Mesendoderm (in vitro differentiated cells): ENCODE measurements at places on chromosomes 2 and 18.

GRCh38 chr2:33598561-33599174 lies 431 bp downstream of the FAM98A start:
- no peaks in the 10 kb centered on the region for H3K36me3 ChIP-seq
- H3K27ac ChIP-seq, result no peak overlapping the region
- DNase-seq, result peak; percentile 64
- H3K4me1 ChIP-seq, result no peaks in the 10 kb centered on the region
- no peaks in the 10 kb centered on the region for H3K27me3 ChIP-seq
- peak overlapping the region; percentile 94 for H3K4me3 ChIP-seq

DNA sequence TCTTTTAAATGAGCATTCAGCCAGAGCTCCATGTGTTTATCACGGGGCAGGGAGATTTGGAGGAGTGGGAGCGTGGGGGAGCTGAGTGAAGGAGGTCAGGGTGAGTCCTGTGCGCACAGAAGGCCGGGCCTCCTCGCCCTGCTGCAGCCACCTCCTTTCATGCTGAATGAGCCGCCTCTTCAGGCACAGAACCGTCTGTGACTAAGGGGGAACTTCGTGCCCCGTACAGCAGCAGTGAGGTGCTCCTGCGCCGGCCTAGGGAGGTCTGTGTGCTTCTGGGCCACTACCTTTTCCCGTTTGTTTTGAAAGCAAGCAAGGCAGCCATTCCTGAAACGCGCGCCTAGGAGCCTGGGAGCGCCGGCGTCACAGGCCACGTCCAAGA lies 27.1 kb upstream of the ZNF516 start:
- no peaks in the 10 kb centered on the region for H3K36me3 ChIP-seq
- peak; percentile 51 for DNase-seq
- H3K4me3 ChIP-seq, result no peak overlapping the region
- no peaks in the 10 kb centered on the region for H3K4me1 ChIP-seq
- H3K27me3 ChIP-seq, result peaks cover 3% of the 10 kb centered on the region
- no peak overlapping the region for H3K27ac ChIP-seq

DNA sequence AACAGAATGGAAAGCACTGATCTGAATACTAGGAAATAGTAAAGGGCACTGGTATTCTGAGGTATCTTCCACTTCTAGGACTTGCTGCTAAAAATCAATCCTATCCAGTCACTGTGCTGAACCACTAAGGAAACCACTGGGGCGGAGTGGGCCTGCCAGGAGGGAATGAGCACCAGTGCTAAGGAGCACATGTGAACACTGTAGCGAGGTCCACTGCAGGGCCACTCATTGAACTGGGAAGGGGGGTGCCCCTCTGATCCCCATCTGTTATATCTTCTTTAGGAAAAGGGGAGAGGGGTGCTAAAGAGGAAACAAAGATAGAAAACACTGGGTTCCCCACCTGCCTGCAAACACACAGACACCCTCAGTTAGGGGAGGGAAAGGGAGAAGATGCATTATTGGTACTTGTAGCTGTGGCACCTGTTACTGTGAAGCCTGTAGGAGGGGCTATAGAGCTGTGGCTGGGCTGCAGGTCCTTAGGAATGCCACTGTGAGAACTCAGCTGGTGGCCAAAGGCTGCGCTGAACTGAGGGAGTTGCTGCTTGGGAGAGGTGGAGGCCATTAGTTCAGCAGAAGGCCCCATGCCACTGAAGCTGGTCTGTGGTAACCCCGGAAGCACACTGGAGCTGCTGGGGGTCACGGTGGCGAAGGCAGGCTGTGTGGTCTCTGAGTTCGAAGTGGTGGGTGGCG lies 81.8 kb downstream of the INO80D start:
- H3K27ac ChIP-seq, result no peak overlapping the region
- H3K4me3 ChIP-seq, result no peak overlapping the region
- H3K36me3 ChIP-seq, result no peaks in the 10 kb centered on the region
- H3K4me1 ChIP-seq, result no peaks in the 10 kb centered on the region
- no peaks in the 10 kb centered on the region for H3K27me3 ChIP-seq

DNA sequence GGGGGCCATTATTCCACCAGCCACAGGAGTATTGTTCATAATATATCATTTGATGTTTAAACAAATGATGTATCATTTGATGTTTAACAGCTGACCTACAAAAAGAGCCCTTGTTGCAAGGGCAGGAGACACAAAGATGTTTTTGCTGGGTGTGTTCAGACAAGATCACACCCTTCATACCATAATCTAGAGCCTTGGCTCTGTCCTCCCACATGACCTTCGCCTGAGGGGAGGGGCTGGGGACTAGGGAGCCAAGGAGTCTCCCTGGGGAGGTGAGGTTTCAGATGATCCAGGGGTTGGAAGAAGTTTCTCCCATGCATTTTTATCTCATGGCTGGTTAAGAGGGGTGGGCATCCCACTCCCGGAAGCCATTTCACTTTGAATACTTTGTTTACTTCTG lies 33.5 kb downstream of the CDC42EP3 start:
- no peaks in the 10 kb centered on the region for H3K36me3 ChIP-seq
- H3K4me3 ChIP-seq, result no peak overlapping the region
- H3K27me3 ChIP-seq, result no peaks in the 10 kb centered on the region
- H3K27ac ChIP-seq, result no peak overlapping the region
- no peaks in the 10 kb centered on the region for H3K4me1 ChIP-seq
- no peak for DNase-seq

- H3K36me3 ChIP-seq, result no peaks in the 10 kb centered on the region
- no peaks in the 10 kb centered on the region for H3K4me1 ChIP-seq
- no peak overlapping the region for H3K27ac ChIP-seq
- no peak overlapping the region for H3K4me3 ChIP-seq
- DNase-seq, result no peak
Observed at GRCh38 chr2:104043864-104044263, 810.1 kb upstream of the POU3F3 start.

- no peak overlapping the region for H3K27ac ChIP-seq
- no peaks in the 10 kb centered on the region for H3K27me3 ChIP-seq
- no peaks in the 10 kb centered on the region for H3K36me3 ChIP-seq
- no peak for DNase-seq
- H3K4me1 ChIP-seq, result no peaks in the 10 kb centered on the region
- no peak overlapping the region for H3K4me3 ChIP-seq
Observed at GRCh38 chr2:237790353-237790752, 8.2 kb upstream of the RBM44 start.

DNA sequence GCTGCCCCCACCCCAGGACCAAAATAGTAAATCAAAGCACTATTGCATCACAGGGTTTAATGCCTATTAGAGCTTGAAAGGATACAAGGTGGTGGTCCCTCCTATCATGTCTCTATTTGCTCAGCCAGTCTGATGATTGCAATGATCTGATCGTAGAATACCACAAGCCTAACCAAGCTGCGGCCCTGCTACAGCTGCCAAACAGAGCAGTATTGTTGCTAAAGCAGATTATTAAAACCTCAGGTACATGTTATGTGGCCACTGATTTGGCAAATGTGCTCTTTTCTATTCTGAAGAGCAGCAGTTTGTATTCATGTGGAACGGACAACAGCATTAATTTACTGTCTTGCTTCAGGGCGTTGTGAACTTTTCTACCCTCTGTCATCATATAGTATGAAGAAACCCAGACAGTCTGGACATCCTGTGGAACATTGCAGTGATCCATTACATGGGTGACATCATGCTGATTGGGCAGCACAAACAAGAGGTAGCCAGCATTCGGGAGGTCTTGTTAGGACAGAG lies 8.4 kb upstream of the VAPA start:
- no peaks in the 10 kb centered on the region for H3K4me1 ChIP-seq
- H3K27me3 ChIP-seq, result no peaks in the 10 kb centered on the region
- H3K27ac ChIP-seq, result no peak overlapping the region
- no peak overlapping the region for H3K4me3 ChIP-seq
- DNase-seq, result no peak

GRCh38 chr2:55705027-55705653 lies 11.5 kb upstream of the PNPT1 start:
- H3K27me3 ChIP-seq, result no peaks in the 10 kb centered on the region
- no peaks in the 10 kb centered on the region for H3K4me1 ChIP-seq
- DNase-seq, result no peak
- H3K36me3 ChIP-seq, result no peaks in the 10 kb centered on the region

- H3K4me1 ChIP-seq, result no peaks in the 10 kb centered on the region
- no peak for DNase-seq
- no peak overlapping the region for H3K4me3 ChIP-seq
Observed at GRCh38 chr2:65922030-65922429, 489.6 kb upstream of the SPRED2 start.

DNA sequence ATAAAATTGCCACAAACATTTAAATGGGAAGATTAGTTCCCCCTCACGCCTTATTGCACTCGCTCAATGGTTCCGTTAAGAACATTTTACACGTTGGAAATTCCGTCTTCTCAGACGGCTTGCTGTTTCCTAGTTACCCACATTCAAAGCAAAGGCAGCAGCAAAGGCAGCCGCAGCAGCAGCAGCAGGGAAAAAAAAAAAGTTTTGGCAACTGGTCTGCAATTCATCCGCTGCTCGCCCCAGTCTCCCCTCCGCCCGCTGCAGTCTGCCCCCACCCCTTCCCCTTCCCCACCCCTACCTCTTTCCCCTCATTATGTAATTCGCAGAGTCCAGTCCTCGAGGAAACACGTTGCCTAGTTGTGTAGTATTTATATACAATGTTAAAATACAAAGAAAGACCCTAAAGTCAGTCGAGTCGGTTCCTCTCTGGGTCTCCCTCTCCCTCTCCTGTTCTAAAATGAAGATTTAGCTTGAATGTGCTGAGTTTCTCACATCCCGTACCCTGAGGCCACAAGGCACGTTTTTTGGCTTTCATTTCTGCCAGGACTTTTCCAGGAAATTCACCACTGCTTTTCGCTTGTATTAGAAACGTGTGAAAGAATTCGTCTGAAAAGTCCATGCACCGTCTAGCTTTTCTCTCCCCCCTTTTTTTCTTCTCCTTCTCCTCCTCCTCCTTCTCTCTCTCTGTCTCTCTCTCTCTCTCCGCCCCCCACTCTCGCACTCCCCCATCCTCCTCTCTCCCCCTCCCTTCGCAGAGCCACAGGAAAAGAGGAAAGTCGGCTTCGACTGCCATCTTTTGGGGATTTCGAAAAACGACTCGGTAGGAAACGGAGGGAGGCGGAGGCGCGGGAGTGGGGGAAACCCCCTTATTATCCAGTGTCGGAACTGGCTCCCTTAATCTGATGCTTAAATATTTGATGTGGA lies 140.0 kb downstream of the MEIS1 start:
- peak; percentile 95 for DNase-seq
- no peaks in the 10 kb centered on the region for H3K4me1 ChIP-seq
- peaks cover 14% of the 10 kb centered on the region for H3K27me3 ChIP-seq
- peak overlapping the region; percentile 14 for H3K4me3 ChIP-seq
- no peaks in the 10 kb centered on the region for H3K36me3 ChIP-seq

DNA sequence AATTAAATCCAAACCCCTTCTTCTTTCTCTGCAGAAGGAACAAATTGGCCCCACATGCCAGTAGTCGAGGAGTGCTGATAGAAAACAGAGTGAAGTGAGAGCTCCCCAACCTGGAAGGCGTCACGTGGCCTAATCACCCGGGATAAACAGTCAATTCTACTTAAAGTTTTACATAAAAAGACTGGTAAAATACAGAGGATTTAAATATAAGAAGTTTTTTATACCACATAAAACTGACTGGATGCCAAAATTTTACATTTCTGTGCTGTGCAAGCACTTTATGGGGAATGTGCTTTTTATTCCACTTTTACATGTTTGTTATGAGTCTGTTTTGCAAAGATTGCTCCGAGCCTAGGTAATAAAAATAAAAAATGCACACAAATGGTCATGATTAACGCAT lies 1586.8 kb upstream of the ACVR2A start:
- no peak overlapping the region for H3K27ac ChIP-seq
- H3K36me3 ChIP-seq, result no peaks in the 10 kb centered on the region
- no peak for DNase-seq
- H3K4me1 ChIP-seq, result no peaks in the 10 kb centered on the region

DNA sequence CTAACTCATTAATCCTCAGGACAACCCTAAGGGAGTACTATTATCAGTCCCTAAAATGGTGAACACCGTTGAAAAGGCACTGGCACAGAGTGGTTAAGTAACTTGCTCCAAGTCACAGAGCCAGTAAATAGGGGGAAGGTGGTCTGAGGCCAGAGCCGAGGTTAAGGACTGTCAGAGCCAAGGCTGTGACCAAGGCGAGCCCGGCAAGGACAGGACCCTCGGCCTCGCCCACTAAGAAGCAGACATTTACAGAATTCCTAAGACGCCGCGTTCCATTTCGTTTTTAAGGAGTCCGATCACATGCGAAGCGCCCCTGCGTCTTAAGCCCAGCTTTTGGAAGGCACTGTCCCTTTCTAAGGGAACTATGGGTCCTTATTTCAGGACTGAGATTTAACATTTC lies 1.1 kb downstream of the PDIA6 start:
- DNase-seq, result peak; percentile 58
- peaks cover 3% of the 10 kb centered on the region for H3K4me1 ChIP-seq
- no peaks in the 10 kb centered on the region for H3K27me3 ChIP-seq
- H3K36me3 ChIP-seq, result no peaks in the 10 kb centered on the region
- no peak overlapping the region for H3K27ac ChIP-seq
- H3K4me3 ChIP-seq, result peak overlapping the region; percentile 92

GRCh38 chr2:52115750-52116149 lies 1083.8 kb upstream of the NRXN1 start:
- H3K27me3 ChIP-seq, result no peaks in the 10 kb centered on the region
- H3K36me3 ChIP-seq, result no peaks in the 10 kb centered on the region
- no peak overlapping the region for H3K27ac ChIP-seq
